HEK293T (cell line): ENCODE measurements at places on chromosomes 6 and 20.

DNA sequence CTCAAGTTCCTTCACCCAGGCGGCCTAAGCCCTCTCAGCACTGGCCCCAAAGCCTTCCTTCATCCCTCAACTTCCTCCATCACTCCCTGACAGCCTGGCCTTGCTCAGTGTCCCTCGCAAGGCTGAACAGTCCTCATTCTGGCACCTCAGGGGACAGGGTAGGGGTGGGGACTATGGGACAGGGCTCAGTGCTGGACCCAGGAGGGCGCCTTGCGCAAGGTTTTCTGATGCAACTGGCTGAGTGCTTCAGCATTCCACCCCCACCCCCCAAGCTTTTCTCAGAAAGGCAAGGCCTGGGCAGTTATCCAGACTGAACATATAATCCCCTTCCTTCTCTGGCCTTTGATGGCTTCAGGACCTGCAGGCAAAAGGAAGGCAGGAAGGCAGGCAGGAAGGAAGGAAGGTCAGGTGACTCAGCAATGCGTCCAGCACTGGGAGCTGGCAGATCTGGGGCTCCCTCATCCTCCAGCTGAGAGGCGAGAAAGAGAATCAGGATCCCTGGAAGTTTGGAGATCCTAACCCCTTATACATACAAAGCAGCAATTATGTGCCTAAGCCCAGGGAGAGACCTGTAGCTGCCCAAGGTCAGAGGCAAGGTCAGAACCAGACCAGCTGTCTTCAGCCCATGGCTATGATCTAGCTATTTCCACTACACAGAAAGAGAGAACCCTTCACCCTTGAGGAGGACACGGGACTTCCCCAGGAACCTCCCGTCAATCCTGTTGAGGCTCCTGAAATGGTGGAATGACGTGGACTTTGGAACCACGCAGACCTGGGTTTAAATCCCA is 8.6 kb upstream of the TRIB3 start:
- no peak for DNase-seq

DNA sequence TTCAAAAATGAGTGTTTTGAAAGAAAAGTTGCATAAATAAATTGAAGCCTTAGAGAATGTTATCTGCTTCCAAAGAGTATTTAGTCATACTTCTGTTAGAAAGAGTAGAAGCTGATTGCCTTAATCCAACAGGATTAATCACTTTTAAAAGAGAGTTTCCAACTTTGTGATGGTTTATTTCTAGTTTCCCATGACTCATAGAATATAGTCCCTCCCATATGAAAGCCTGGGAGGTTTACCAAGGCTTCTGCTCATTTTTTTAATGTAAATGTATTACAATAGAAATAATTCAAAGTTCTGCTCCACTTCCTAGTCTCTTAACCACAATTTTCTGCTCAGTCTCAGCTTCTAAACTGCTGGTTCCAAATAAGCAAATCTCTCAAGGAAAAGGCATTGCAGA is 118.0 kb upstream of the IRAK1BP1 start:
- DNase-seq, result no peak

DNA sequence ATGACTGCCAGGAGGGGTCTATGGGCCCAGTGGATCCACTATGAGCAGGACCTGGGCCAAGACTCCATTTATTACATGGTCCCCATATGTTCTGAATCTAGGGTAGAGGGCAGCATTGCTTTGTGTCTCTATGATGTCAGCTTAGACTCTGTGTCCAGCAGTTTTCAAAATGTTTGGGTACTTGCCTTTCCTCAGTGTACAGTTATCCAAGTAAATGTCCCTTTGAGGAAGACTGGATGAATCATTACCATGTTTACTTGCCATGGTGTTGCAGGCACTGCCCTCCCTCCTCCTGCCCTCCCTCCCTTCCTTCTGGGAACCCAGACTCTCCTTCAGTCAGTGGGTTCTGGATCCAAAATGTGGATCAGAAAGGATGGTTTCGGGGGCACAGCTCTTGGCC is 108.6 kb downstream of the NRN1 start:
- no peak for DNase-seq

DNA sequence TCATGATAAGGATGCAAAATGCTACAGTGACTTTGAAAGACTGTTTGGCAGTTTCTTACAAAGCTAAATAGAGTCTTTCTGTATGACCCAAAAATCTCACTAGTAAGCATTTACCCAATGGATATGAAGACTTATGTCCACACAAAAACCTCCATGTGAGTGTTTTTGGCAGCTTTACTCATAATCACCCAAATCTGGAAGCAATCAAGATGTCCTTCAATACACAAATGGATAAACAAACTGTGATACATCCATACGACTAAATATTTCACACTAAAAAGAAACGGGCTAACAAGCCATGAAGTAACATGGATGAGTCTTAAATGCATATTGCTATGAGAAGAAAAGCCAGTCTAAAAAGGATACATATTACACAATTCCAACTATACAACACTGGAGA is 117.2 kb downstream of the PDE10A start:
- DNase-seq, result no peak

- no peak for DNase-seq
Observed at GRCh38 chr6:12760226-12760625, 43.7 kb downstream of the PHACTR1 start.

DNA sequence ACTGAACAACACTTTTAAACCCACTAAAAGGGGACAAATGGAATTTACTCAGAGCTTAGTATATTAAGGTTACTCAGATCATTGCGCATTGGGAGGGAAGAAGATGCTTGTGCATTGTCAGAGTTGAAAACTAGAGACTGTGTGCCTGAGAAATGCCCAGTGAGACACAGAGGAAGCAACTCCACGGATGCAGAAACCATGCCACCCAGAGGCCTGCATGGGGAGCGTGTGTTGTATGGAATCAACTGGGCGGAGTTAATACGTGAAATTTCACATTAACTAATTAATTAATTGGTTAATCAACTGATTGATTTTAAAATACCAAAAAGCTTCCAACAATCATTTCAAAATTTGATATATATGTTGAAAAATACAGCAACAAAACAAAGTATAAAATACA is 391.6 kb downstream of the PLCB1 start:
- no peak for DNase-seq

GRCh38 chr6:154916857-154917256 is 78.3 kb upstream of the TIAM2 start:
- no peak for DNase-seq

- DNase-seq, result no peak
Observed at GRCh38 chr20:10357061-10357708, 76.8 kb downstream of the MKKS start.

GRCh38 chr20:11712639-11713160 is 205.0 kb upstream of the BTBD3 start:
- no peak for DNase-seq

- no peak for DNase-seq
Observed at GRCh38 chr20:51591871-51592270, 49.4 kb upstream of the NFATC2 start.

DNA sequence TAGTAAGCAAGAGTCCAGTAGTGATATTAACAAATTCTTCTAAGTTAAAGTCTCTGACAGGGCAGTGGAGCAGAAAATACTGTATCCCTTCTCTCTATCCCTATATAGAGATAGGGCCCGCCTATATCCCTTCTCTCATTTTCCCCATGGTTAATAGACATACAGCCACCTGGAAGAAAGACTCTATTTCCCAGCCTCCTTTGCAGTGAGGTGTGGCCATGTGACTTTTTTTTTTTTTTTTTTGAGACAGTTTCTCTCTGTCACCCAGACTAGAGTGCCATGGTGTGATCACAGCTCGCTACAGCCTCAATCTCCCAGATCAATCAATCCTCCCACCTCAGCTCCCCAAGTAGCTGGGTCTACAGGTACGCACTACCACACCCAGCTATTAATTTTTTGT is 16.7 kb upstream of the CDK5RAP1 start:
- no peak for DNase-seq

- DNase-seq, result no peak
Observed at GRCh38 chr6:148854096-148854495, 107.3 kb downstream of the UST start.

DNA sequence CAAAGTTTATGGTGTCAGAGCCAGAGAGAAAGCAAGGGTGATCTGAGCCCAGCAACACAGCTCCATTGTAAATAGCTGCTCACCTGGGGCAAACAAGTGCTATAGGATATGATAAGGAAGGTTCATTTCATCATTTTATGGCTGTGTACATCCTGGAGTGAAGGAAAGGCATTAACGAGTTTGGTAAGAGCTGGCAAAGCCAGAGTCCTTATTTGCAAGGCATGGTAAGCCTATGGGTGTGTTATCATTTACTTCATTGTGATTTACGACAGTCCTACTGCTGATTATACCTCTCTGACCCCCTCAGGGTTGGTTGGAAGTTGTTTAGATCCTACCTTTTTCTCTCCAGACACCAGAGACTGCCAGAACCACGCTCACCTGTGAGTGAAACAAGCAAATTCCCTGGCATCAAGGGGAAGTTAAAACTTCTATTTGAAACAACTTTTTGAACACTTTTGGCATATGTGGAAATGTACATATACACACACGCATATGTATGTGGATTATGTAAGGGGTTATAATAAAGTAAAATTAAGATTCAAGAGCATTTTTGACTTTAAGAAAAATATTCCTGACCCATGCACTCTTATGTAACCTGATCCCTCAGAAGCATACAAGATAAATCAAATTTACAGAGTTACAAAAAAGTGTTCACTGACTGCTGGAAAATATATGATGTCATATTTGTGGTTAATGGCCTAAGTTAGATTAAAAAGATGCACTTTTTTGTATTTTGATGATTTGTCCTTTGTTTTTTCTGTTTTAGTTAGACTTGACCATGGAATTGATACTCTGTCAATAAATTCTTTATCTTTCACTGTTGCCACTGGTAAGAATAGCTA is 40.4 kb upstream of the EDN1 start:
- DNase-seq, result no peak
